CD4-positive, alpha-beta T cell treated with Interferon gamma for 1 hour (primary cell): ENCODE measurements at places on chromosomes 3 and 15.

DNA sequence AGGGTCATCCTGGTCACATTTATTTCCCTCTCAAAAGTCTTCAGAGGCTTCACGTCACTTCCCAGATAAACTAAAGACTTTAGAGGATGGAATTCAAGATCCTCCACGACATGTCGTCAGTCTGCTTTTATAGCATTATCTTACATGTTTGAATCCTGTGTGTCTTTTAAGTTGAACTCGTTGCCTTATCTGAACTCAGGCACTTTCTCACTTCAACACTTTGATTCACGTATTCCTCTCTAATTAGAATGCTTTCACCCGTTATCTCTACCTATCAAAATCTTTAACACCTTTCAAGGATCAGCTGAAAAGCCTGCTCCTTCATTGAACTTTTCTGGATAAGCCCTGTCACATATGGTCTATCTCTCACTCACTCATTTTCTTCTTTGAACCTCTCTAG is 97.1 kb downstream of the MAP2K5 start:
- no peak for DNase-seq

DNA sequence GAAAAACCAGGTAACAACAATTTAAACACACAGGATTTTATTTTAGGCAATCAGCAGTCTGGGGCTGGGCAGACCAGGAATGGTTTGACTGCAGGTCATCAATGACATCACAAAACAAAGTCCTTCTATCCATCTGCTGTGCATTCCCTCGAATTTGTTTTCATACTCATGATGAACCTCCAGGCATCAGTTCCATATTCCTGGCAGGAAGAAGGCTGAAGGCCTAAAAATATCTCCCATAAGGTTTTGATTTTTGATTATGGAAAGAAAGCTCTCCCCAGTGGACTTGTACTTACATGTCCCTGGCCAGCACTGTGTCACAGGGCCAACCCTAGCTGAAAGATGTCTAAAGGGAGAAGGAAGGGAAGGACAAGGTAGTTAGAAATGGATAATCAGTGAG is 107.4 kb downstream of the PEAK1 start:
- no peak for DNase-seq

- no peak for DNase-seq
Measured at GRCh38 chr3:152835601-152836102, 721 bp downstream of the P2RY1 start.

- no peak for DNase-seq
Measured at GRCh38 chr3:151357463-151357850, 27.1 kb downstream of the P2RY12 start.

DNA sequence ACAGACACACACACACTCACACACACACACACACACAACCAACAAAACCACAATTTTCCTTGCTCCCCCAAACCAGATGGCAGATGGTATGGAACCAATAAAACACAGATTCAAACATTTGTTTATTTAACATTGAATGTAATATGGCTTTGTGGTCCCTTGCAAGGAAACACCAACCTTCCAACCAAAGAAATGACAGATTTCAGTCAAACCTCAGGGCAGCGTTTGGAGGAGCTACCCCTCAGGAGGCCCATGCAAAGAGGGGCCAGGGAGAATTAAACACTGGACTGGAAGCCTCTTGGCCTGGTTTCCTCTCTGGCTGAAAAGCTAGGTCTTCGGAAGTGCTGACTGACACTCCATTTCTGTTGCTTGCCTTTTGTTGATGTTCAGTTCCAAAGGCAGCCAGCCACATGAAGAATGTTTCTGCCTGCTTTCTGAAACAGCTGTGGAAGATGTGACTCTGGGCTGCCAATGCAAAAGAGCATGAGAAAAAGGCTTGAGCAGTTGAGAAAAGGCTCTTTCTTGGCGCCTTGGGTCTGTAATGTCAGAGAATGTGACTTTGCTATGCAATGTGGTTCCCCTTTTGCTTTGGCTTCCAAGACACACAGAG is 296.1 kb downstream of the RPLP1 start:
- DNase-seq = no peak
